ENCODE measurements at places on chromosomes 3 and 15.

DNA sequence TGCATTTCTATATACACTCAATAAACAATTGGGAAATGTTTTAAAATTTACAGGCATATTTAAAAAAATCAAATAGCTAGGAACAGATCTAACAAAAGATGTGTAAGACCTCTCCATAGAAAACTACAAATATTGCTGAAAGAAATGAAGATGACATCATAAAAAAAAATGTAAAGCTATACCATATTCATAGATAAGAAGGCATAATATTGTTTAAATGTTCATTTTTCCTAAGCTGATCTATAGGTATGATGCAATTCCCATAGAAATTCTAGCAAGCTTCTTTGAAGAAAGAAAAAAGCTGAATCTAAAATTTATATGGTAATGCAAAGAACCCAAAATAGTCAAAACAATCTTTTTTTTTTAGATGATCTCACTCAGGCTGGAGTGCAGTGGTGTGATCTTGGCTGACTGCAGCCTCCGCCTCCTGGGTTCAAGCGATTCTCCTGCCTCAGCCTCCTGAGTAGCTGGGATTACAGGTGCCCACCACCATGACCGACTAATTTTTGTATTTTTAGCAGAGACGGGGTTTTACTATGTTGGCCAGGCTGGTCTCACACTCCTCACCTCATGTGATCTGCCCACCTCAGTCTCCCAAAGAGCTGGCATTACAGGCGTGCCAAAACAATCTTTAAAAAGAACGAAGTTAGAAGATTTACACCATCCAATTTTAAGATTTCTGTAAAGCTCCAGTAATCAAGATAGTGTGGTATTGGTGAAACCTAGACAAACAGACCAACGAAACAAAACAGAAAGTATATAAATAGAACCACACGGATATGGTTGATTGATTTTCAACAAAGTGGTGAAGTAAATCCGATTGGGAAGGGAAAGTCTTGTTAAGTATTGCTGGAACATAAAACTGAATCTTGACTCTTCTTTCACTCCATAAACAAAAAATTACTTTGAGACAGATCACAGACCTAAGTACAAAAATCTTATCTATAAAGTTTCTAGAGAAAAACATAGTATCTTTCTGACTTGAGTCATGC, 6.3 kb upstream of the BHLHE40 start:
- DNase-seq, result no peak

- DNase-seq, result no peak
Observed at GRCh38 chr3:122727766-122728165, 47.1 kb downstream of the PARP14 start.

- DNase-seq, result no peak
Observed at GRCh38 chr3:15055019-15055557, 10.0 kb downstream of the MRPS25 start.

DNA sequence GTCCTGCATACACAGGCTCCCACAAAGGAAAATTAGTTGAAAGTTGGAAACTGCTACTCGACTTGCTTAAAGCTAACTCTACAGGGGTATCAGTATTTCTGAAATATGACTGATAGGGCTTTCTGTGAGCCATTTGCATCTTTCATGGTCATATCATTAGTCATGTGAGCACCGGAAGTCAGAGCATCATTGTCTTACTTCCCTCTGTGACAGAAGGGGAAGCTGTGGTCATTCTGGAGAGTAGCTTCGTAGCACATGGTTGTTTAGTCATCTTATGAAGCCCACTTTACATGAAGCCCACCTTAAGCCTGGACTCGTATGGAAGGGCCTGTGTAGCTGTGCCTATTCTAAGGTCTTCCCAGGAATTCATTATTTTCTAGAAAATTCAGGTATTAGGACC, 69.0 kb downstream of the COL6A5 start:
- DNase-seq, result no peak

DNA sequence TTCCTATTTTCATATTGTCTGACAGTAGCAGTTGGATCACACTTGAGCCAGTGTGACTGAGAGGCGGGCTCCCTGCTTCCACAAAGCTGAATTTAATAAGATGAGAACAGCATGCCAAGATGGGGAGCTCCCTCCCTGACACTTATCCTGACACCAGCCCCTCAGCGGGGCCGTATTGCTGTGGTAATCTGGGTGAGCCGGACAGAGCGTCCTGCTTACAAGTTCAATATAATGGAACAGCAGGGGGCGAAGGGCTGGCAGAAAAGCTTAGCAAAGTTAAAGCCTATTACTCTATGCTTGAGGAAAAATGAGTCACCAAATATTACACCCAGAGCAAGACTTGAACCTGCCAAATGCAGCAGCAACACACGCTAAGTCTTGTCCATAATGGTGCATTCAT, 163.8 kb upstream of the CMC1 start:
- DNase-seq, result no peak

GRCh38 chr15:69011641-69012040, 2.9 kb upstream of the NOX5 start:
- no peak for DNase-seq

DNA sequence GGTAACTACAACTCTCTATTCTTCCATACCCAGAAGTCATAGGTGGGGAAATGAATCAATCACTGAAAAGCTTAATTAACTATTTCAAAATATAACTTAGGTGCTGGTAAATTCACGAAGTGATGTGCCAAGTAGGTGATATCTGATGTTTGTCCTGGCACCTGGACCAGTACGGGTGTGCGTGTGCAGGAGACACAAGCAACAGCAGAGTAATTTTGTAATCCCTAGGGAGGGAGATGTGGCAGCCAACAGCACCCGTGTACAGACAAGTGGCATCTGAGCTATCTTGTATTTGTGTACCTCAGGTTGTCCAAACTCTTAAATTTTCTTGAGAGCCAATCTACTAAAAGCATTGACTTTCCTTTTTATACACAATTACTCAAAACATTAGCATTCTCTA, 22.8 kb downstream of the USF3 start:
- DNase-seq, result no peak

DNA sequence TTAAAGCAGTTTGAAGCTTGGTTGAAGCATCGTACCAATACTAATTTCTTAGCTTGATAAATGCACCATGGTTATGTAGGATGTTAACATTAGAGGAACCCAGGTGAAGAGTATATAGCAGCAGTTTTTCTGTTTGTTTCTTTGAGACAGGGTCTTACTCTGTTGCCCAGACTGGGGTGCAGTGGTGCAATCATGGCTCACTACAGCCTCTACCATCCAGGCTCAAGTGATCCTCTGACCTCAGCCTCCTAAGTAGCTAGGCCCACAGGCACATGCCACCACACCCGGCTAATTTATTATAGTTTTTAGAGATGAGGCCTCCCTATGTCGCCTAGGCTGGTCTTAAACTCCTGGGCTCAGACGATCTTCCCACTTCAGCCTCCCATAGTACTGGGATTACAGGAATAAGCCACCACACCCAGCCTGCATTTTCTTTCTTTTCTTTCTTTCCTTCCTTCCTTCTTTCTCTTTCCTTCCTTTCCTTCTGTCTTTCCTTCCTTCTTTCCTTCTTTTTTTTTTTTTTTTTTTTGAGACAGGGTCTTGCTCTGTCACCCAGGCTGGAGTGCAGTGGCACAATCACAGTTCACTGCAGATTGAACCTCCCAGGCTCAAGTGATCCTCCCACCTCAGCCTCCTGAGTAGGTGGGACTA, 6.1 kb downstream of the PEAK1 start:
- no peak for DNase-seq

GRCh38 chr3:86175051-86175536, 815.9 kb downstream of the VGLL3 start:
- DNase-seq, result no peak

- no peak for DNase-seq
Observed at GRCh38 chr3:115876876-115877614, 253.7 kb downstream of the GAP43 start.

DNA sequence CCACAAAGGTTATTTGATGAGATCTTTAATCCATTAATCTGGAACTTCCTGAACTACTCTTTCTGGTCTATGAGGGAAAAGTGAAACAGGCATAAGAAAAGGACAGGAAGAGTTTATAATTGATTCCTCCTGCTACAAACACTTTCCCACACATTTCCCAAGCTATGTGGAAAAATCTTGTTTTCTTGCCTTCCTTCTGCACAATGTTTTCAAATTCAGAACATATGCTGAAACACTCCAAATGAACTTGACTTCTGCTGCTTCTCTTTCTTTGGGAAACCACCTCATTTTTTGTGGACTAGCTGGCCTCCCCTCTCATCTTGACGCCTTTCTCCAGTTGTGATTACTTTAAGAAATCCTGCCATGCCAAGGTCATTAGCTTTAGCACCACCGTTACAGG, 100.7 kb upstream of the PTPRG start:
- no peak for DNase-seq

DNA sequence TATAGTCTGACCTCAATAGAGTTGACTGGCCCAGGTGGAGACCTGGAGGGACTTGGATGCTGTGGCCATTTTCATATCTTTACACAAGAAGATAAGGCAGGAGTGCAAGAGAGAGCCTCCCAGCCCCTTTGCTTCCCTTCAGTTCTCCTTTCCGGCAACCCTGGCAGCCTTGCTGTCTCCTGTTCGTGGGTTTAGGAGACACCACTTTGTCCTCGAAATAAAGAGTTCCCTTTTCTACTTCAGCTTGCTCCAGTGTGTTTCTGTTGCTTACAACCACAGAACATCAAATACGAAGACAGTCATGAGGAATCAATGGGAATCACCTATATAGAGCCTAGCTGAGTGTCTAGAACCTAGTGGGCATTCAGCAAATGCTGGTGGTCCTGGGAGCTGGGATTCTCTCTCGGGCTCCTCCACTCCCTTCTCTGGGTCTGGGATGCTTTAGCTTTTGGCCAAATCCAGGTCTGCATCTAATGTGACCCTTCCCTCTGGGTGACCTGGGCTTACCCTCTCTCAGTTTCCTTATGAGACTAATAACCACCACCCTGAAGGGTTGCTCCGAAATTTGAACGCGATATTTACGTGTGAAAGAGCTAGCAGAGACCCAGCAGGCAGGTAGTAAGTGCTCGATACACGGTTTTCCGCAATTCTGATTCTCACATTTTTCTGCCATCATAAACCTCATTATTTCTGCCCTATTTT, 44.5 kb downstream of the PCSK6 start:
- no peak for DNase-seq

GRCh38 chr3:109713288-109713687, 375.9 kb upstream of the DPPA4 start:
- no peak for DNase-seq

- DNase-seq, result no peak
Observed at GRCh38 chr3:4813909-4814304, 165.3 kb upstream of the BHLHE40 start.

DNA sequence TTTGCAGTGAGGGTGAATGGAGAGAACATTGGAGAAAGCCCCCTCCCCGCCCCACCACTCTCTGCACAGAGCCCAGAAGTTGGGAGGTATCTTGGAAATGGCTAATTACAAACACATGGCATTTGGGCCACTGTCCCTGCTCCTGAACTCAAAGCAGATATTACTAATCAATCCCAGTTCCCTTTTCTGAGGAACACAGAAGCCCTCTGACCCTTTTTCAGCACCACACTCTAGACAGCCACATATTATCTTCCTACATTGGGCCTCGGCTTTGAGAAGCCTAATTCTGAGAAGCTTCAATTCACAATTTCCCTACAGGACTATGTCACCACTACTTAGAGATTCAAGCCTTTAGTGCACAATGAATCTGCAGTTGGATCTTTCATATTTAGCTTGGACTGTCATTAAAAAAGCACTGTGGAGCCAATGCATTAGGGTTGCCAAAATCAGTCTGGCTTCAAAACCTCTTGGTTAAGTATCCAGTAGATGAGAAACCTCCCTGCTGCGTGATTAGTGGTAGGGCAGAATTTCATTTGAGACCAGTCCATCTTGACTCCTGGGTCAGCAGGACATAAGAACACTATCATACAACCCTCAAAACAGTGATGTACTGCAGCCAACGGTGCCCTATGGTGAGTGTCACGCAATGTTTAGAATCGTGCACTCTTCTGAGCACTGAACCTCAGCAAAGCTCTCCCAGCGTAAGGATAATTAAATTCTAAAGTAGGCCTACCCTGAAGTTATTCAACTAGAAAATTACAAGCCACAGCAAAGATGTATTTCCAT, 26.1 kb downstream of the MGLL start:
- DNase-seq, result no peak

- DNase-seq, result no peak
Observed at GRCh38 chr3:146550743-146551510, 6.5 kb upstream of the PLSCR1 start.

DNA sequence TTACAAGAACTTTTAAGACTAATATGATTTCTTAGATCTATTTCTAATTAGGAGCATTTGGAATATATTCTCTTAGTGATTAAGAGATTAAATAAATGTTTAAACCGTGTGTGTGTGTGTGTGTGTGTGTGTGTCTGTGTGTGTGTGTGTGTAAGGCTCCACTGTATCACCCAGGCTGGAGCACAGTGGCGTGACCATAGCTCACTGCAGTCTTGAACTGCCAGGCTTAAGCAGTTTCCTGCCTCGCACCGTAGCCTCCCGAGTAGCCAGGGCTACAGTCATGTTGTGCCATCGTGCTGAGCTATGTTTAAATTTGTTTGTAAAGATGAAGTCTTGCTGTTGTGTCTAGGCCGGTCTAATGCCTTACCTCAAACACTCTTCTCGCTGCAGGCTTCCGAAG, 109.4 kb downstream of the KLHL25 start:
- DNase-seq, result no peak

DNA sequence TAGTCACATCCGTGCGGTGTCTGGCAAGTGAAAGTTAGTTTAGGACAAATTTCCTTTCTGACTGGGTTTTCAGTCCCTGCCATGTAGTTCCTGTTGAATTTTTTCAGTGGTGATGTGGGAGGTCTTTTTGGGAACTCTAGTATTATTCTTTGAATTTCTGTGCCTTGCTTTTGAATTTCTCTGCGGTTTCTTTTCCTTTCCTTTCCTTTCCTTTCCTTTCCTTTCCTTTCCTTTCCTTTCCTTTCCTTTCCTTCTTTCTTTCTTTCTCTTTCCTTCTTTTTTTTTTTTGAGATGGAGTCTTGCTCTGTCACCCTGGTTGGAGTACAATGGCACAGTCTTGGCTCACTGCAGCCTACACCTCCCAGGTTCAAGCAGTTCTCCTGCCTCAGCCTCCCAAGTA, 88.2 kb downstream of the CGNL1 start:
- DNase-seq, result no peak

DNA sequence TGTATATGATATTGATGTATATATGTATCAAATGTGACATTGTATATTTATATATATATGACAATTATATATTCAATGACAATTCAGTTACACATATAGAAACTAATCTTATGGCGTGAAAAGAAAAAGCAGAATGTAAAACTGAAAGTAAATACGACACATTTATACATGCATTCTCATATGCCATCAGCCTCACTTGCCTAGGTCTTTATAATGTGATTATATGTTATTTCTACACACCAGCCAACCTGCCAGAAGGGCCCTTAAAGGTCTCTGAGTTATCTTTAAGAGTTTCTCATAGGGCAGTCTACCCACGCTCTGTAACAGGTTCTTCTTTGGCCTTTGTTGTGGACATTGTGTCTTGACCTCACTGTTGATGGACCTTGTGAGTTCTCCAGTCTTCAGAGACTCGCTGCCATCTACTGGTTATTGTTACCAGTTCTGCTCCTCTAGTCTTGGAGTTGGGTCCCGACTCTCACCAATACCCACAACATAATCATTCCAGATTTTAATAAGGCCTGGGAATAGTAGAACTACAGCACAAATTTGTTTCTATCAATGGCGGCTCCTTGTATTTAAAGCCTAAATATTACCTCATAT, 371.5 kb upstream of the GOLIM4 start:
- DNase-seq, result no peak
